ENCODE measurements at places on chromosomes 16 and 17.

- DNase-seq = no peak
Measured at GRCh38 chr16:81571592-81572385, 127.2 kb downstream of the CMIP start.

DNA sequence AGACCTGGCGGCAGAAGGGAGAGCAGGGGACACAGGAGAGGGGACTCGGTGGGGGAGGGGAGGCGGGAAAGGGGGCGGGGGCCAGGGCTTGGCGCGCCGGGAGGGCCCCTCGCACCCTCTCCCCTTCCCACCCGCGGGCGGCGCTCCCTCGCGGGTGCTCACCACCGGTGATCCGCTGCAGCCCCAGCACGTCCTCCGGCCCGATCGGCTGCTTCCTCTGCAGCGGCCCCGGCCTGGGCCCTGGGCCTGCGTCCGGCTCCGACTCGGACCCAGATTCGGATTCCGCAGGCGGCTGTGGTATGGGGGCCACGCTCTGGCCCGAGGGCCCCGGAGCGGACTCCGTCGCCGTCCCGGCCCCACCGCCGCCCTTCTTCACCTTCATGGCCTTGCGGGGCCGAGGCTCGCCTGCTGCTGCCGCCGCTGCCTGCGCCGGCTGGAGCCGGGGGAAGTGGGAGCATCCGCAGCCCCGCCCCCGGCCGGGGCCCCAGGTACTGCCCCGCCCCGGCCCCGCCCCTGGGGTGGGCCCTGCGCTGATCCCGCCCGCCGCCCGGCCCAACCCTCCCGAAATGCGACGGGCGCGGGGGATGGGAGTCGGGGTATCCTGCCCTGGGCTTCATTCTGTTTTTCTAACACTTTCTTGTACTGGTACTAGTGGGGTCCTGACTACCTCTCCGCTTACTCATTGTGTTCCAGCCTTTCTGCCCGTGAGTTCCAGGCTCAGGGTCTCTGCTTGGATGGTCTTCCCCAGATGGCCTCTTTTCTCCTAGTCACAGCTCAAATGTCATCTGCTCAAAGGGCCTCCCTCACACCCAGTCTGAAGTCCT, at the start of gene UNC119:
Gene UNC119 (minus strand): TSS at position 449 of the 824 bp plus-strand sequence. CDS start 67 bp downstream, at position 382.
- DNase-seq = peak; percentile 85

GRCh38 chr16:24164416-24164815, 91.7 kb upstream of the CACNG3 start:
- DNase-seq = no peak

GRCh38 chr17:79681628-79682261, 49.0 kb upstream of the ENPP7 start:
- peak; percentile 6 for DNase-seq

GRCh38 chr16:19172098-19172780, 4.2 kb downstream of the SYT17 start:
- DNase-seq = no peak

DNA sequence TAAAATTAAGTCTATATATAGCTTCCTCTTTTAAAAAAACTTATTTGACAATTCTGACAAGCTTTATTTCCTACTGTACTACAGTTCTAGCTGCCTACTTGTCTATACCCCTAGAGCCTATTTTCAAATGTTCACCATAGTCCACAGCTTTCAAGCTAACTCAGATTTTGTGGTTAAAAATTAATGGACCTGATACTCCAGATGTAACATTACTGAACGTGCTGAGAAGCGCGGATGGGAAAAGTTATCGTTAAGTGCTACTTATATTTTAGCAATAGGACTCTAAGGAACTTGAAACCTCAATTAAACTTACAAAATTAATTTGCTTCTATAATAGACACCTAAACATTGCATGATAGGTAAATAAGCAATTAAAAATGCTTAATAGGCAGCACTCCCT, 31.2 kb downstream of the GNA13 start:
- DNase-seq = no peak

DNA sequence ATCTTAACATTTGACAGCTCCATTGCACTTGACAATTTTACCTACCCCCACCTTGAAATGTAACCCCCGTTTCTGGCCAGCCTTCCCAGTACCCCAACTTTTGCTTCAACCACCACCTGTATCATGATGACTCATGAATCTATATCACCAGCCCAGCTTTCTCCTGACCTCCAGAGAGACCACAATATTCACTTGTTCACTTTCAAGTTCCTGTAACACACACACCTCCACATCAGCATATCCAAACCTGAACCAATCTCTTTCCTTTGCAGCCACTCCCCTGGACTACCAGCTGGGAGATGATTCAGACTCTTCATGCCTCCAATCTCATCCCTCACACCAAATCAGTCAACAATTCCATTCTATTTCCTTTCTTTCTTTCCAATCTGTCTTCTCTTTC, 8.0 kb downstream of the SMG6 start:
- no peak for DNase-seq

DNA sequence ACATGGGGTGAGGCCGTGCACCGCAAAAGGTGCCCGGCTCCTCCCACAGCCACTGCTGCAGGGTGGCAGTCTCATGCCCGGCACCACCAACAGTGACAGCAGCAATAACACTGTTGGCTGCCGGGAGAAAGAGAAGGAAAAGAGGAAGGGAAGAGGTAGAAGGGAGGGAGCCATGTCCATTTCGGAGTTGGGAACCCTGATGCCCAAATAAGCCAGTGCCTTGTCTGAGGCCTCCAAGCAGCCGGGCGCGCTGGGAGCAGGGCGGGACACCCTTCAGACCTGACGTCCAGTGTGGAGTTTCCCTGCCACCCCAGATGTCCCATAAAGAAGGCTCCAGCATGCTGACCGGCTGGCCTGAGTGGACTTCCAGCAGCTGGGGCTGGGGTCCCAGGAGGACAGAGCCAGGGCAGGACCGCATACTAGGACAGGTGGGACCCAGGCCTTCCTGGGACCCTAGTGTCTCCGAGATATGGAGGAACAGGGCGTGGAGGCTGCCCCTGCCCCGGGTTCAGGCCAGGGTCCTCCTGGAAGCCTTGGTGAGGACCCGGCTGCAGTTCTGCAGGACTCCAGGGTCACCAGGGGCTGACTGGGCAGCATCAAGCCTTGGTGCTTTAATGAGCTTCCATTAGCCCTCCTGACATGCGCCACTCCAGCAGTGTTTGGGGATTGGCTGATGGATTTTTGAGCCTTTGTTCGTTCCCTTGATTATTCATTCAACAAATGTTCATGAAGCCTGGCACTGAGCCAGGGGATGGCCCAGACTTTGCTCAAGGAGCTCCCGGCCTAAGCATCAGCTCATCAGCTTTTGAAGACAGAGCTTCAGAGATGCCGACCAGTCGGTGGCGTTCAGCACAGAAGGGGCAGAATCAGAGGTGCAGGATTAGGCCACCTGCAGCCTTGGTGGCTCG, 223.6 kb upstream of the CIBAR2 start:
- no peak for DNase-seq

DNA sequence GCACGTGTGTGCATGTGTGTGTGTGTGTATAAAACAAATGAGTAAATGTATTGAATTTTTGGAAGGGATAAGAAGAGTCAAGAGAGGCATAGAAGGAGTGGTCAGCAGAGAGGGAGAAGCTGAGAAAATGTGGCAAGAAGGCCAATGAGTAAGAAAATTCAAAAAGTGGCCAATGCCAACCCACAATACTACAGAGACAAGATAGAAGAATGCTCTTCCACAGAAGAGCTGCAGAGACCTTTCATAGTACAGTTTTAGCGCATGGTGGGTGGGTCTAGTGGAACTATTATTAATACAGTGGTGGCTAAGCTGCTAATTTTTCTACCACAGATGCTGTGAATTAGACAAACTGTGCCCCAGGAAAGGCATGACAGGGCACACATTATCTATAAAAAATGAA, 233.5 kb downstream of the NTN1 start:
- DNase-seq = no peak

DNA sequence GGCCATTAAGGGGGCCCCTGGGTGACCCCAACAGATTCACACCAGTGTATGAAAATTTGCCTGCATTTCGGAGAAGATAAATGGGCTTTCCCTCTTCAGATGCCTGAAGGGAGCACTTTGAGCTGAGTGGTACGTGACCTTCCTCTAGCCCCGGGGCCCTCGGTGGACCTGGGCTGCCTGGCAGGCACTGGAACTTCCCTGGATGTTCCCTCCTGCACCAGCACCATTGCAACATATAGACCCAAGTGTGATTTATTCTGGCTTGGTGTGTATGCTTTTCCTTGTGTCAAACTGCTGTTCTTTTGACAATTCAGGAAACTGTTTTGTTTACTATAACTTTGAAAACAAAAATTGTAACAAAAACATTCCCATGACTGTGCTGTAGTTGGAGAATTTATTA, 93.8 kb downstream of the TNFRSF13B start:
- no peak for DNase-seq

- peak; percentile 78 for DNase-seq
Measured at GRCh38 chr16:89167425-89167941, 4.1 kb upstream of the CDH15 start.

- DNase-seq = no peak
Measured at GRCh38 chr17:35447499-35447898, 1.1 kb downstream of the SLFN13 start.

DNA sequence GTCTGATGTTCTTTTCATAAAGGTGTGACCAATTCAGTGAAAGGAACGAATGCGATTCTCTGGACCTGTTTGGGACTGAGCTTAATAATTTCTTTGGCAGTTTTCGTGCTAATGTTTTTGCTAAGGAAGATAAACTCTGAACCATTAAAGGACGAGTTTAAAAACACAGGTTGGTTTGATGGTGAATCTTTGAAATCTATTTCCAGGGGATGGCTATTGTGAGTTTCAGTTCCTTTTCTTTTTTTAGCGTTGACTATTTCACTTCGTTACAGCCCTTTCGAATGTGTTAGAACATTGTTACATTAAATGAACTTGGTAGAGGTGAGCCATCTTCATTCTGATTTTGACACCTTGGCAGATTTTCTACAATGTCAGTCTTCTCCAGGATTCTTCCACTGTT, 1.2 kb downstream of the TNFRSF17 start:
- no peak for DNase-seq

- DNase-seq = no peak
Measured at GRCh38 chr17:37191219-37191618, 184.6 kb upstream of the C17orf78 start.

- DNase-seq = no peak
Measured at GRCh38 chr16:55464375-55464774, 14.6 kb upstream of the MMP2 start.

- DNase-seq = no peak
Measured at GRCh38 chr16:27238016-27238587, 30.5 kb downstream of the NSMCE1 start.

- DNase-seq = no peak
Measured at GRCh38 chr16:1221628-1222552, 3.2 kb downstream of the TPSG1 start.

DNA sequence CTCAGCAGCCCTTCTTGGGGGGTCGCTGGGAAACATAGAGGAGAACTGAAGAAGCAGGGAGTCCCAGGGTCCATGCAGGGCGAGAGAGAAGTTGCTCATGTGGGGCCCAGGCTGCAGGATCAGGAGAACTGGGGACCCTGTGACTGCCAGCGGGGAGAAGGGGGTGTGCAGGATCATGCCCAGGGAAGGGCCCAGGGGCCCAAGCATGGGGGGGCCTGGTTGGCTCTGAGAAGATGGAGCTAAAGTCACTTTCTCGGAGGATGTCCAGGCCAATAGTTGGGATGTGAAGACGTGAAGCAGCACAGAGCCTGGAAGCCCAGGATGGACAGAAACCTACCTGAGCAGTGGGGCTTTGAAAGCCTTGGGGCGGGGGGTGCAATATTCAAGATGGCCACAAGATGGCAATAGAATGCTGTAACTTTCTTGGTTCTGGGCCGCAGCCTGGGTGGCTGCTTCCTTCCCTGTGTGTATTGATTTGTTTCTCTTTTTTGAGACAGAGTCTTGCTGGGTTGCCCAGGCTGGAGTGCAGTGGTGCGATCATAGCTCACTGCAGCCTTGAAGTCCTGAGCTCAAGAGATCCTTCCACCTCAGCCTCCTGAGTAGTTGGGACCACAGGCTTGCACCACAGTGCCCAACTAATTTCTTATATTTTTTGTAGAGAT, 3.4 kb downstream of the STH start:
- DNase-seq = peak; percentile 49

DNA sequence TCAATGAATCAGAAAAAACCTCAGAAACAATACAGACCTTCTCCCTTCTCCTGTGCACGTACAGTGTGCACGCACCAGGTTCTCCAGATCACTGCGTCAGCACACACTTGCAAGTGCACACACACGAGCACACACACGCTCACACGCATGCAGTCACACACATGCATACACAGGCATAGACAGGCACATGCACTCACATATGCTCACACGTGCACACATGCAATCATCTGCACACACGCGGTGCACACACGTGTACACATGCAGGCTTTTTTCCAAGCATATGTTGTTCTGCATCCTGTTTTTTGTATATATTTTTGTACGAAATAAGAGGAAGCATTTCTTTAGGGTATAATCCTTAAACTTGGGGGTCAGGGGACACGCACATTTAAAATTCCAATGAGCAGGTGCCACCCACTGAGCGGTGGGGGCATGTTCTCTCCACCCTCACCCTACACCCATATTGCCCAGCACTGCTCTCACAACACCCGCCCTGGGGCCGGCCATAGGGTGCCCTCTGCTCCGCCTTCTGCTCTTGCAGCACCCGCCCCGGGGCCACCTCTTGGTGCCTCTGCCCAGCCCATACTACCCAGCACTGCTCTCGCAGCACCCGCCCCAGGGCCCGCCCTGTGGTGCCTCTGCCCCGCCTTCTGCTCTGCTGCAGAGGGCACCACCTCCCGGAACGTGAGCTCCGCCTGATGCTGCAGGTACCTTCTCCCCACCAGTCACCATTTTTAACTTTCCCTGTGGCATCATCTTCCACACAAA, 20.9 kb downstream of the KLHDC4 start:
- DNase-seq = no peak

DNA sequence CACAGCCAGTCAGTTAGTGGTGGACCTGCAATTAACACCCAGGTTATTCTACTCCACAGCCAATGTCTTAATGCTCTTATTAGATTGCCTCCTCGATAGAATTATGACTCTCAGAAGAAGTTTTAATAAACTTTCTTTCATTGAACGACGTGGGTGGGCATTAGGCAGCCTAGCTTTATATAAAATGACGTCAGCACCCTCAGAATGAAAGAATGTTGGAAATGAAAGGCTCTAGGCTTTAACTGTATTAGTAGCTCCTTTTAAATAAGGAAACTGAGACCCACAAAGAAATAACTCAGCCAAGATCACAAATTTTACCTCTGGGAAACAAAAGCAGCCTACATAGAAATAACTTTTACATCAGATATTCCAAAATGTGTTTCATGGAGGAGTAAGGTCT, 91.3 kb upstream of the CLEC3A start:
- no peak for DNase-seq

- no peak for DNase-seq
Measured at GRCh38 chr17:3222505-3222904, 15.0 kb downstream of the OR1A1 start.

- no peak for DNase-seq
Measured at GRCh38 chr17:59620064-59620359, 317 bp downstream of the CLTC start.

GRCh38 chr17:15238057-15238456, 27.1 kb downstream of the PMP22 start:
- DNase-seq = no peak
